ENCODE measurements at places on chromosomes 16 and 17.

GRCh38 chr16:48811478-48811877 lies 201.5 kb upstream of the N4BP1 start:
- no peak for DNase-seq

DNA sequence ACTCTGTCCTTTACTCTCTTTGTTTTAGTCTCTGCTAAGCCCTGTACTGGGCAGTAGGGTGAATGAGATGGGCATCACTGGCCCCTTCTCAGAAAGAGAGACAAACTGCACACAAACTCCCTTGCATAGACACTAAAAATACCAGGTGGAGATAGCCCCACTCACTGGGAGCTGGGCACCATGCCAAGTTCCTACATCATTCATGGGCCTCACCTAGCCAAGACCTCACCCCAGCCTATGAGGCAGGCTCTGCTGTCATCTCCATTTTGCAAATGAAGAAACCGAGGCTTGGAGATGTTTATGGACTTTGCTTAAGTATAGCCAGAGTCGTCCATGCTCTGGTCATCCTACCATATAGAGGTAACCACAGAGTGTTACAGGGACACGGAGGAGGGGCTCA lies 499.8 kb upstream of the CDH11 start:
- no peak for DNase-seq

DNA sequence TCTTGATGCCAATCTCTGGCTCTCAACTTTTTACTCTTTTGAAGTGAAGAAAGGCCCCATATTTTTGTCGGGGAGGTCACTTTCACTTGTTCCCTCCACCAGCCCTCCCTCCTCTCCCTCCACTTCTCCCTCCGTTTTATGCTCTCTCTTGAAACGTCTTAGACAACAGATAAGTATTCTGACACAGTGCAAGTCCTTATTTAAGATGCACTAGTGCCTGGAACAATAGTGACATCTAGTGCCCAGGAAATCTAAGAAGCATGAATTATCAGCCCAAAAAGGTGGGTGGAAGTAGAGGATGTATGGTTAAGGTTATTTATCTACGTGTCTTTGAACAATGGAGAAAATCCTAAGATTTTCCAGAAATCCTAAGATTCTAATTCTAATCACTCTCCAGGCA lies 17.9 kb downstream of the PSME3IP1 start:
- peak; percentile 65 for DNase-seq

DNA sequence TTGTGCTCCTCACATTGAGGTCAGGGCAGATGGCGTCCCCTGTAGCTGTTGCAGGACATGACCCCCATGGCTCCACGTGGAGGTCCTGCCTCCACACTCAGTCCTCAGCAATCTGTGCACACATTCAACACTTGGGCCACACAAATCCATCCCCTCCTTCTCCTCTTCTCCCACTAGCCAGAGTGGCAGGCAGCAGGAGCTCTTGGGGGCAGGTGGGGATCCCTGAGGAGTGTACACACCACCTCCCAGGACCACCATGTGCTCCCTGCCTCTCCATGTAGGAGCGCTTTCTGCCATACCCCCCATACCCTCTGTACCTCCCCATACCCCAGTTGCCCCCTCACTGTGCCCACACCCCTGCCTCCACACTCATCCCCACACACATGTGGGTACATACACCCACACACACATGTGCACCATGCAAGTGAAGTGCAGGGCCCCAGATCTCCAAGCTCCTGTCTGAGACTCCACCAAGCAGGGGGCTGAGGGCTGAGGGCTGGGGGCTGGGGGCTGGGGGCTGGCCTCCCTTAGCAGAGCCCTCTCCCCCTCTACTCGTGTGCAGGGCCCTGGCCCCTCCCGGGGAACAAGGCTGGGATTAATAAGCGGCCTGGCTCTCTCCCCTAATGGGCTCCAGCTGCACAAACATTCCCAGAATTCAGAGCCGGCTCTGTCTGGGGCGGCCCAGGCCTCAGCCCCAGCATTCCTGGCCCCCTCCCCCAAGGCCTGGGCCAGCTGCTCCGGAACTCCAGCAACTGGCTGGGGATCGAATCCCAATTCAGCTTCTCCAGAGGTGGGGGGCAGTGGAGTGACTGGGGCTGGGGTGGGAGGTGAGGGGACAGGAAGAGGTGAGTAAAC lies 48.2 kb upstream of the MEIOC start:
- DNase-seq: peak; percentile 85

GRCh38 chr17:75168998-75169397 lies 13.8 kb downstream of the SUMO2 start:
- no peak for DNase-seq

DNA sequence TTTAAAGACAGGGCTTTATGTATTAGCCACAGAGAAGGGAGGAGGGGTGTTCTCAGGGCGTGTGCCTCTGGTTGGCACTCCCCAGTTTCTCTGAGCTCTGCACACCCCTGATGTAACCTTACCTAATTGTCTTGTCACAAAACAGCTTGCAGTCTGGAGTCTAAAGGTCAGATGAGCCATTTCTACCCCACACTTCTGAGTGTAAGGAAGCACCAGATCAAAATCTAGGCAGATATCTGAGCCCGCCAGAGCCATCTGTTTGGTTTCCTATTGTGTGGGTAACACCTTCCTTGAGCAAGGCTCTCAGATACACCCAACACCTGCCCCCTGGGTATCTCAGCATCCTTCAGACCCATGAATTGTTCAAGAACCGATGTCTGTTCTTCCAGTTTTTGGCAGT lies 15.5 kb downstream of the CDH1 start:
- no peak for DNase-seq

GRCh38 chr17:413016-413350 lies 60.4 kb upstream of the RPH3AL start:
- no peak for DNase-seq

GRCh38 chr16:88936008-88936555 lies 40.9 kb downstream of the CBFA2T3 start:
- DNase-seq: no peak

GRCh38 chr16:68790130-68790761 lies 53.1 kb upstream of the TANGO6 start:
- DNase-seq: peak; percentile 84

All from AG08395 (cell line).